ENCODE measurements at places on chromosomes 13 and 19. TPM values are rescaled to one million over a fixed set of nuclear protein-coding genes. Genes with fewer than 3 reads are reported as not detected.

CATSPERD gene
- total RNA-seq = not detected

C19orf67 gene
- not detected for total RNA-seq

OR10H1 gene
- not detected for total RNA-seq

CEBPA gene
- total RNA-seq = 70.0 TPM

CYP4F2 gene
- 0.89 TPM for total RNA-seq

CDC37 gene
- total RNA-seq = 80.6 TPM

MISP gene
- 1.2 TPM for total RNA-seq

CCDC9 gene
- 12.8 TPM for total RNA-seq

BICRA gene
- 3.9 TPM for total RNA-seq

GADD45B gene
- total RNA-seq = 55.8 TPM

KL gene
- 2.5 TPM for total RNA-seq

ZNF737 gene
- 26.9 TPM for total RNA-seq

UNC13A gene
- 0.10 TPM for total RNA-seq

ZNF175 gene
- total RNA-seq = 4.8 TPM

C13orf42 gene
- total RNA-seq = not detected

MUC16 gene
- total RNA-seq = 0.49 TPM

DGKH gene
- 14.4 TPM for total RNA-seq

RFPL4A gene
- not detected for total RNA-seq

EFNB2 gene
- 37.3 TPM for total RNA-seq

PSG11 gene
- total RNA-seq = 0.10 TPM

ZNF610 gene
- total RNA-seq = 2.6 TPM

MBD3L3 gene
- total RNA-seq = not detected

HNRNPUL1 gene
- total RNA-seq = 108 TPM

FAM124A gene
- 0.69 TPM for total RNA-seq

SOX1 gene
- not detected for total RNA-seq

RFC3 gene
- total RNA-seq = 14.6 TPM

TBXA2R gene
- 1.2 TPM for total RNA-seq

MPND gene
- 5.8 TPM for total RNA-seq

SIGLEC9 gene
- 3.1 TPM for total RNA-seq

U2AF1L4 gene
- 5.9 TPM for total RNA-seq

ZNF264 gene
- 21.5 TPM for total RNA-seq

RUBCNL gene
- 3.9 TPM for total RNA-seq

TUBA3C gene
- total RNA-seq = not detected

PNMA8A gene
- total RNA-seq = 17.3 TPM

ZNF492 gene
- 1.6 TPM for total RNA-seq

MAP4K1 gene
- total RNA-seq = 0.59 TPM

ZNF730 gene
- total RNA-seq = 6.8 TPM

SLC17A7 gene
- 0.59 TPM for total RNA-seq

SLC25A41 gene
- total RNA-seq = 0.49 TPM

CACNG8 gene
- under 0.01 TPM for total RNA-seq

STOML3 gene
- not detected for total RNA-seq

All from skin of body (tissue), 3 donors.